HepG2 (cell line): ENCODE measurements at places on chromosomes 5 and 9.

- DNase-seq, result no peak
- no peak overlapping the region for H3K4me3 ChIP-seq
- H3K27me3 ChIP-seq, result peaks cover 19% of the 10 kb centered on the region; the same call in 2 of the 3 replicates
- no peak overlapping the region for H3K27ac ChIP-seq
Measured at GRCh38 chr9:86978922-86979474, 31.7 kb upstream of the GAS1 start.

DNA sequence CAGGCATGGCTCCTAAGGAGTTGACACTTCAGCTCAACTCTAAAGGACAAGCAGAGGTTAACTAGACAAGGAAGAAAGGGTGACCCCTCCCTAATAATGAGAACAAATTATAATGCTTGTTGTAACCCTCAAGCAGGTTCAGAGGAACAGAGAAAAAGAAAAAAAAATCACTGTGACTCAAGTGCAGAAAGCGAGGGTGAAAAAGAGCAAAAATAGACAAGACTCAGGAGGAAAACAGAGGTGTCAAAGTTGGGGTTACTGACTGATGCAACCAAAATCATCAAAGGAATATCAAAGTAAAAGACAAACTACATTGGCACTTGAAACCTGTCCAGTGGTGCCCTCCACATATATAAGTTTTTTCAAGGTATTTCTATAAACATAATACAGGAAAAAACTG, 28.4 kb downstream of the FBXW11 start:
- no peak overlapping the region for H3K4me3 ChIP-seq
- no peaks in the 10 kb centered on the region for H3K27me3 ChIP-seq
- no peak overlapping the region for H3K27ac ChIP-seq
- no peak for DNase-seq
- H3K36me3 ChIP-seq, result no peaks in the 10 kb centered on the region; the same call in 1 of the 2 replicates
- H3K4me1 ChIP-seq, result peaks cover 15% of the 10 kb centered on the region

- no peaks in the 10 kb centered on the region for H3K36me3 ChIP-seq
- H3K27me3 ChIP-seq, result no peaks in the 10 kb centered on the region
- DNase-seq, result peak; percentile 88
- peaks cover 65% of the 10 kb centered on the region for H3K4me1 ChIP-seq
- peak overlapping the region; percentile 70 for H3K27ac ChIP-seq
Measured at GRCh38 chr5:52709167-52709925, 78.4 kb upstream of the ITGA1 start.

- no peak overlapping the region for H3K27ac ChIP-seq
- H3K36me3 ChIP-seq, result no peaks in the 10 kb centered on the region
- DNase-seq, result no peak
- H3K4me3 ChIP-seq, result no peak overlapping the region
- H3K4me1 ChIP-seq, result peaks cover 8% of the 10 kb centered on the region; the same call in 1 of the 2 replicates
Measured at GRCh38 chr5:132102101-132102701, 28.6 kb downstream of the CSF2 start.

DNA sequence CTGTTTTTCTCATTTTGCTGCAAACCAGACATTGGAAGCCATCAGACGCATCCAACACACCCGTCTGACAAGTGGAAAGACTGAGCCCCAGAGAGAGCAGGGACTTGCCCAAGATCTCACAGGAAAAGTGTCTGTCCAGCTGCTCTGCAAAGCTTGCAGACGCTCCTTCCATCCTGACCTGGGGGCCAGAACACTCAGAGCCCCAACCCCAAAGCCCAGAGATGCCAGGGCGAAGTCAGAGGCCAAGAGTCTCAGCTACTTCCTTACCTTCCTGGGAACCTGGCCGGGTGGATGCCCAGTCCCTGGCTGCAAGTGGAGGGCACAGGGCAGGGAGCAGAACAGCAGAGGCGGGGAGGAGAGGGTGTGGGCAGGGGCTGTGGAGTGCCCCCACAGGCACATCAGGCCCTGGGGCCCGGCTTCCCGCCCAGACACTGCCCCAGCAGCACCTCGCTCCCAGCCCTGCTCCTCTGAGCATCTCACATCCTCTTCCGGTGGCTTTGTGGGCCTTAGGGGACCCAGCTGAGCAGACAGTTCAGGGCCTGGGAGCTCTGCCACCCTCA, 9.7 kb upstream of the RALGDS start:
- no peak overlapping the region for H3K27ac ChIP-seq
- no peaks in the 10 kb centered on the region for H3K27me3 ChIP-seq
- no peak for DNase-seq
- peaks cover 30% of the 10 kb centered on the region for H3K4me1 ChIP-seq

DNA sequence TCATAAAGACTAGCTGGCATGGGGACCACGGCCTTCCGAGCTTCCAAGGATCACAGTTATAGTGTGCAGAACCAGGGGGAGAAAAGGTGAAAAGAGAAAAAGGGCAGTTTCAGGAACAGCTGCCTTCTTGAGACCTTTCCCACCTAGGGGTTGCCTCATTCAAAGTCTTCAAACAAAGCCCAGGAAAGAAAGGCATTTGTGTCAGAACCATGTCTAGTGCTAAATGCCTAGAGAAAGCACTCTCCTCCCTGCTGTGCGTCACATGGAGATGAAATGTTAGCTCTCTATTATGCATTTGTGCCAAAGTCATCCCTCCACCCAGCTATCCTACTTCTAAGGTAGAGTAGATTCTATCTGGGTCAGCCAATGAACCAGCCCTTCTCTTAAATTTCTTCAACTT, 1037.3 kb upstream of the WWC1 start:
- H3K36me3 ChIP-seq, result no peaks in the 10 kb centered on the region
- H3K4me1 ChIP-seq, result no peaks in the 10 kb centered on the region
- H3K27ac ChIP-seq, result no peak overlapping the region
- DNase-seq, result no peak

- peaks cover 3% of the 10 kb centered on the region; the same call in 1 of the 3 replicates for H3K27me3 ChIP-seq
- no peak for DNase-seq
- H3K36me3 ChIP-seq, result no peaks in the 10 kb centered on the region
- H3K27ac ChIP-seq, result no peak overlapping the region
- H3K4me1 ChIP-seq, result no peaks in the 10 kb centered on the region
- no peak overlapping the region for H3K4me3 ChIP-seq
Measured at GRCh38 chr5:93378073-93378472, 202.9 kb downstream of the NR2F1-AS1 start.

DNA sequence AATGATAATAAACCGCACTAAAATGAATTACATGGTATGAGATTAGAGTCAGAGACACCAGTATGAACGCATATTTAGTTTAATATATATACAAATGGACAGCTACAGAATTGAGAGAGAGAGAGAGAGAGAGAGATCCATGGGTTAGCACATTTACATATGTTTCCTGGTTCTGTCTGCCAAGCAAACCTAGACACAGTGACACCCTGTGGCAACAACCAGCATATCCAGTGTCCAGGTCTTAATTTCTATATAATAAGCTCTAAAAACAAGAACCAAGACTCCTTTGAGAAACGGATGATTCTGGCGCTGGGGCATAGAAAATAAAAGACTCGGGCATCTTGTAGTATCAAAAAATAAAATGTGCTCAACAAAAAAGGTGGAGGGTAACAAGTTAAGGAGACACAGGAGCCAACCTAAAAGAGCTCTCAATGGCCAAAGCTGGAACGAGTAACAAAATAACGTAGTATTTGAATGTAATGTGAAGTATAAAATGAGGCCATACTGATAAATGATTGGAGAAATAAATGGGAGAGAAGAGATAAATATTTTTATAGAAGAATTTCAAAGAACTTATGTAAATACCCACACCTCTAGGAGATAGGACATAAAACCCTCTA, 84.5 kb downstream of the RFX3 start:
- H3K36me3 ChIP-seq, result no peaks in the 10 kb centered on the region
- H3K4me1 ChIP-seq, result no peaks in the 10 kb centered on the region
- DNase-seq, result peak; percentile 54
- H3K4me3 ChIP-seq, result no peak overlapping the region
- H3K27ac ChIP-seq, result no peak overlapping the region
- no peaks in the 10 kb centered on the region for H3K27me3 ChIP-seq

- no peak overlapping the region for H3K27ac ChIP-seq
- no peaks in the 10 kb centered on the region for H3K36me3 ChIP-seq
- DNase-seq, result no peak
Measured at GRCh38 chr9:76153339-76153738, 240.9 kb downstream of the RFK start.

GRCh38 chr5:79834098-79834753, 144.6 kb downstream of the CMYA5 start:
- no peaks in the 10 kb centered on the region for H3K36me3 ChIP-seq
- DNase-seq, result no peak
- no peak overlapping the region for H3K4me3 ChIP-seq
- no peaks in the 10 kb centered on the region for H3K4me1 ChIP-seq
- H3K27me3 ChIP-seq, result 0 out of 2 replicates have a peak, but pooled peaks cover 1% of the 10 kb centered on the region

DNA sequence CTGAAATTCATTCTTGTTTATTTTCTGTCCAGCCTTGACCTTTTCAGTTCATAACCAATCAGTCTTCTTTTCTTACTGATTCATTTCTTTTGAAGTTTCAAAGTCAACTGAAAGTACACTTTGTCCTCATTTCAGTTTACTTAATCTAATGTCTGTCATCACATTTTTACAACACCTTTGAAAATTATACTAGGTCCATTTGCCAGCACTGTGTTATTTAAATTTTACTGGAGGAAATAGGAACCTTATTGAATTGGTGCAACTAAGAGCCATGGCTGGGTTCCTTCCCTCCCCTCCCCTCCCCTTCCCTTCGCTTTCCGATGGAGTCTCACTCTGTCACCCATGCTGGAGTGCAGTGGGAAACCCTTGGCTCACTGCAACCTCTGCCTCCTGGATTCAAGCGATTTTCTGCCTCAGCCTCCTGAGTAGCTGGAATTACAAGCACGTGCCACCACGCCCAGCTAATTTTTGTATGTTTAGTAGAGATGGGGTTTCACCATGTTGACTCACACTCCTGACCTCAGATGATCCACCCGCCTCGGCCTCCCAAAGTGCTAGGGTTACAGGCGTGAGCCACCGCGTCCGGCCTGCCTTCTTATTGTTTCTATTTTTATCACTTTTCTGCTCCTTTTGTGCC, 6.3 kb downstream of the RMI1 start:
- peak overlapping the region; percentile 90 for H3K27ac ChIP-seq
- H3K27me3 ChIP-seq, result no peaks in the 10 kb centered on the region
- H3K4me1 ChIP-seq, result peaks cover 74% of the 10 kb centered on the region
- H3K36me3 ChIP-seq, result no peaks in the 10 kb centered on the region
- peak; percentile 80 for DNase-seq

DNA sequence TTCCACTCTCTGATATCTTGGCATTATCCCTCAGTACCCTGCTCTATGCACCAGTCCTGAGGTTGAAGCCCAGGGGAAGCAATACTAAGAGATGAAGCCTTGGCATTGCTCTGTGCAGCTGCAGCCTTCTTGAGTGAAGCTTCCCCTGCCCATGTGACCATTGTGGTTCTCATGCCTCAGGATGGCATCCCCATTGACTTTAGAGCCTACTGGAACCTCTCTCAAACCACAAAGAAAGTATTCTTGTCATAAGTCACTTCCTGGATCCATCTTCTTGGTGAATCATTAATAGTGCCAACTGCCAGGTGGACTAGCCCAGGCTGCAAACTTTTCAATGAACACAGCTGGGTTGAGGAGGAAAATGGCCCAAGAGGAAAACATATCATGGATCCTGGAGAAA, 283.9 kb upstream of the RFX3 start:
- no peaks in the 10 kb centered on the region for H3K27me3 ChIP-seq
- H3K4me1 ChIP-seq, result no peaks in the 10 kb centered on the region
- no peak for DNase-seq
- H3K36me3 ChIP-seq, result no peaks in the 10 kb centered on the region
- H3K27ac ChIP-seq, result no peak overlapping the region
- H3K4me3 ChIP-seq, result no peak overlapping the region

GRCh38 chr5:116971131-116971530, 396.5 kb upstream of the SEMA6A start:
- no peak for DNase-seq
- no peaks in the 10 kb centered on the region for H3K36me3 ChIP-seq
- H3K27me3 ChIP-seq, result no peaks in the 10 kb centered on the region
- no peak overlapping the region for H3K4me3 ChIP-seq
- no peak overlapping the region for H3K27ac ChIP-seq
- H3K4me1 ChIP-seq, result no peaks in the 10 kb centered on the region

DNA sequence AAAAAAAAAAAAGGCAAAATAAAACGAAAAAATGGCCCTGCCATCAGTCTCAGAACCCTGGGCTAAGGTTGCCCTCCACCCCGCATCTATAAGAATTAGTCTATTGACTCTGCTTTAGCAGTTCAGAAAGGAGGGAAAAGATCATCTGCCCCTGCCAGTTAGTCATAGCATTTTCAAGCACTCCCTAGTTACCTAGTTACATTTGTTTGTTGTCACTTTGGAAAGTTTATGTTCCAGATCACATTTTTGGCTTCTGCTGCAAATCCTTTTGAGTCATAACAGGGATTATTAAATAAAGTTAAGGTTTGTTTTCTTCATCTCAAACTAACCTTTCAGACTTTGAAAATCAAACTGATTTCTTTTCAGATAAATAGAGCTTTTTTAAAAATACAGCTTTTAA, 52.1 kb downstream of the AQP7 start:
- H3K4me1 ChIP-seq, result no peaks in the 10 kb centered on the region
- no peaks in the 10 kb centered on the region for H3K27me3 ChIP-seq
- H3K4me3 ChIP-seq, result no peak overlapping the region
- H3K27ac ChIP-seq, result no peak overlapping the region
- peaks cover 16% of the 10 kb centered on the region for H3K36me3 ChIP-seq

DNA sequence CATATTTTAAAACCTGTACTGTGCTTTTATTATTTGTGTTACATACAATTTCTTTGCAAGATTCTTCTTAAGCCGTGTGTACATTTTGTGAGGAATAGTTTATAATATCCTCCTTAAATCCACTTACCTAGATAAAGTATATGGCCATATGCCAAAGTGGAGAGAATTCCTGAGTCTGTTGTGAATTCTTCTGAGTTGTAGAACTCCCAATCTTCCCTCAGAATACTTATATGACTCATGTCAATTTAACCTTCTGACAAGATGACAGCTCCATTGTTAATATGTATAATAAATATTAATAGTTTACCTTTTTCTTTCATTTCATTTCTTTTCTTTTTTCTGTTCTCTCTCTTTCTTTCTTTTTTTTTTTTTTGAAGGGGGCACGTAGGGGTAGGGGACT, 6.0 kb upstream of the RICTOR start:
- H3K27ac ChIP-seq, result no peak overlapping the region
- H3K4me3 ChIP-seq, result no peak overlapping the region
- no peaks in the 10 kb centered on the region for H3K27me3 ChIP-seq
- no peaks in the 10 kb centered on the region for H3K36me3 ChIP-seq
- H3K4me1 ChIP-seq, result peaks cover 16% of the 10 kb centered on the region

- H3K4me1 ChIP-seq, result no peaks in the 10 kb centered on the region
- no peaks in the 10 kb centered on the region for H3K36me3 ChIP-seq
- no peak overlapping the region for H3K4me3 ChIP-seq
- no peak overlapping the region for H3K27ac ChIP-seq
- H3K27me3 ChIP-seq, result no peaks in the 10 kb centered on the region; the same call in 2 of the 3 replicates
Measured at GRCh38 chr9:16133032-16133431, 580.2 kb downstream of the CCDC171 start.
